ENCODE measurements at places on chromosomes 2 and 18.

- DNase-seq: no peak
These were observed 87.8 kb downstream of the CCDC141 start for GRCh38 chr2:178962152-178962551.

GRCh38 chr18:78973357-78974083, 6.1 kb upstream of the SALL3 start:
- no peak for DNase-seq

DNA sequence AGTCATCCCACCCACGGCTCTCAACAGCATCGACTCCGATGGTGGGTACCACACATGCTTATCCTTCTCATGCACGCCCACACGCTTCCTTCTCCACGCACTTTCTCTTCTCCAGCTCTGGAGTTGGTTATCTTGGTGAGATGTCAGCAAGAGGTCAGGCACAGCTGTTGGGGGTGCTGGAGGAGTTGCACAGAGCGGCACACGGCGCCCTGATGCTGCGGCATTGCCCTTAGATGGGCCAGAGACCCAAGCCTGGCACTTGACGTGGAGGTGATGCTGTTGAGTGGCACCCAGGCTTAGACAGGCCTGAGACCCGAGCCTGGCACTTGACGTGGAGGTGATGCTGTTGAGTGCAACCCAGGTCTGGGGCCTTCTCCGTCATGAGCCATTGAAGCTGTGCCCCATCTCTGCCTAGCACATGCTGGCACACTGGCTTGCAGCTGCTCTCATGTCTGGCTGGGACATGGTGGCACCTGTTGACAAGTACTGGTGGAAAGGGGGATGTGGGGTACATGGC, 83.2 kb downstream of the DGKD start:
- no peak for DNase-seq

- no peak for DNase-seq
These were observed 6.1 kb downstream of the GPR17 start for GRCh38 chr2:127651971-127652550.

GRCh38 chr2:157932480-157933159, 56.5 kb upstream of the ACVR1 start:
- DNase-seq: no peak

GRCh38 chr2:104871649-104871971, 17.7 kb downstream of the POU3F3 start:
- no peak for DNase-seq

DNA sequence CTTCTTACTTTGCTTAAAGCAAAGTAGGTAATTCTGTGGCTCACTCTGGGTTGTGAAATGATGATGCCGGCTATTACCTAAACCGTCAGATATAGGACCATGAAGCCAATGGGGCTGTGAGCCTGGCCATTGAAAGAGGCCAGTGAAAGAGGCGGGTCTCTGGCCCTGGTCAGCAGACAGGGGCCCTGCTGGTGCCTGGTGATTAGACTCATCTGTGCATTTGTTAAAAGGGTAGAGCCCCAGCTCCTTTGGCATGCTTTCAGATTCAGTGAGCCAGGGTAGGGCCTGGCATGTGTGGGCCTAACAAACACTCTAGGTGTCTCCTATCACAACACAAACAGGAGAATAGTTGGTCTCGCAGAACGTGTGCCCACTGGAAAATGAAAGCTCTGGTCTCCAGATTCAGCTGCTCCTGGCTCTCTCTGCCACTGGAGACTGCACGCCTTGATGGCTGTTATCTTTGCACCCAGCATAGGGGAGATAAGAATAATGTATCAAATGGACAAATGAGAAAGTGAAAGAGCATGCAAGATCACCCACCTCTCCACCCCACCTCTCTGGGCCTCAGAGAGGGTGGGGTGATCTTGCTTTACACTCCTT, 6.9 kb downstream of the LRRC30 start:
- no peak for DNase-seq

- no peak for DNase-seq
These were observed 105.6 kb downstream of the FEZ2 start for GRCh38 chr2:36492216-36492945.
